Activated T-cell treated with anti-CD3 and anti-CD28 coated beads, Interleukin-2, amount 50 U/mL, for 48 hours (primary cell): ENCODE measurements at places on chromosomes 16 and 17.
A peak's percentile ranks its signal among the peaks of the same experiment; 100 is the strongest.

- no peak for DNase-seq
These were observed 10.3 kb upstream of the HAS3 start for GRCh38 chr16:69095193-69095592.

DNA sequence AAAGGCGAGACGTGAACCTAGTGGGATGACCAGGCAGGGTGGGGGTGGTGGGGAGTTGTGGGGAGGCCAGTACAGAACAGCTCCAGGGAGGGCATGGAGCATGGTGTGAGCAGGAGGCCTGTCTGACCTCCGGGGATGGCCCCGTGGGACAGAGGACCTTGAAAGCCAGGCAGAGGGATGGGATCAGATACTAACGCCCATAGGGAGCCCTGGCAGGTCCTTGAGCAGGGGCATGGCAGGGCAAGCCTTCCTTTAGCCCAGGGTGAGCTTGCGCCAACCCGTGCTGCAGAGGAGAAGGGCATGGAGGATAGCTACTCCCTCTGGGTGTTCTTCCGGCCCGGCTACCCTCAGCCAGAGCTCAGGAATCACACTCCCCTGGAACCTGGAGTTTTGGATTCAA, 35.3 kb downstream of the TMEM235 start:
- DNase-seq = no peak

GRCh38 chr17:76063875-76064546, 8.3 kb downstream of the SRP68 start:
- DNase-seq = peak; percentile 62

DNA sequence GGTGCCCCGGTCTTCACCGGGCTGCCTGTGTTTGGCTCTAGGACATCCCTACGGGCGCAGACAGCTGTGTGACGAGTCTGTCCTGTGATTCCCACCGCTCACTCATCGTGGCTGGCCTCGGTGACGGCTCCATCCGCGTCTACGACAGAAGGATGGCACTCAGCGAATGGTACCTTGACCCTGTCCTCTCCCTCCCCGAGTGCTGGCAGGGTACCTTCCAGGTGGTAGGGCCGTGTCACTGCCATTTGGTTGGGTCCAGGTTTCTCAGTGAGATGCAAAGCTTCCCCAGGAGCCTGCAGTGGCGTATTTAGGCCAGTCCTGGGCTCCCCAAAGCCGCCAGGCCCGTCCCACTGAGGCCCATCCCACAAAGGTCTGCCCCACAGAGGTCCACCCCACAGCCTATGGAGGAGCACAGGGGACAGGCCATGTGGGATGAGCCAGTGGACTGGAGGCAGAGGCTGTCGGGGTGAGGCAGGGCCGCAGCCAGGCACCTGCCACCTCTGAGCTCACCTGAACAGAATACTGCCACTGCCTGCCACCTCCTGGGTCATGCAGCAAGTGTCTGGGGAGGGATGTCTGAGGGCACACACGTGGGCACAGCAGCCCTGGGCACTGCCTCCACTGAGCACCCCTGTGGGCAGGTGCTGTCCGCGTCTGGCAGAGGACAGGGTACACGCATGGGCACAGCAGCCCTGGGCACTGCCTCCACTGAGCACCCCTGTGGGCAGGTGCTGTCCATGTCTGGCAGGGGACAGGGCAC, 31.4 kb upstream of the CHMP6 start:
- no peak for DNase-seq

- DNase-seq = no peak
These were observed 67.0 kb downstream of the MPRIP start for GRCh38 chr17:17109256-17109655.

DNA sequence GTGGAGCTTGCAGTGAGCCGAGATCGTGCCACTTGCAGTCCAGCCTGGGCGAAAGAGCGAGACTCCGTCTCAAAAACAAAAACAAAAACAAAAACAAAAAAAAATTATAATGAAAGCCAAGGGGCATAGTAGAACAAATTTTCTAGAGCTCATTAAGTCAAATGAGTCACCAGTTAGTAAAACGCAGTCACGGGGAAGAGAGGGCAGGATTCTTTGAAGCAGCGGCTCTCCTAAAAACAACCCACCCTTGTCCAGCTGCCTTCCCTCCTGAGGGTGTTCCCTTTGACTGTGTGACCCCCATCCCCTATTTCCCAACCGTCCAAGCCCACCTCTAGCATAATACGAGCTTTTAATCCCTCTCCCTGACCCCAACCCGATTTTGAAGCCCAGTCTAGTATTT, 44.1 kb upstream of the STH start:
- no peak for DNase-seq

DNA sequence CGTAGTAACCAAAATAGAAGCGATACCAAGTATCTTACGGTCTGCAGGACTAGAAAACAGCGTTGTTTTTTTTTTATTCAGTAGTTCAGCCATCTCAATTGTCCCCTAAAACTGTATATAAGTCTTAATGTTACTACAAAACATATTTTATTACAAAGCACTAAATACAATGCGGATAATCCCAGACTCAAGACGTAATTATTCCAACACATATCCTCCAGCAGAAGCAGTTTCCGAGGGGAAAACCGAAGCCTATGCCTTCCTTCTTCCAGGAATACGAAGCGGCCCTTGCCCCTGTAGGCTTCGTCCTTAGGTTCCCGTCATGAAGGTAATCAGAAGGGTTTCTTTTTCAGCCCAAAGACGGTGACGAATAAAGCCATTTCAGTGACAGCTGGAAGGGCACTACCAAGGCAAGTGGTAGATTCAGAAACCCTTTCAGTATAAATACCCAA, 2.3 kb downstream of the TMEM107 start:
- DNase-seq = no peak

- no peak for DNase-seq
These were observed 1.5 kb upstream of the CHD3 start for GRCh38 chr17:7887038-7887481.

DNA sequence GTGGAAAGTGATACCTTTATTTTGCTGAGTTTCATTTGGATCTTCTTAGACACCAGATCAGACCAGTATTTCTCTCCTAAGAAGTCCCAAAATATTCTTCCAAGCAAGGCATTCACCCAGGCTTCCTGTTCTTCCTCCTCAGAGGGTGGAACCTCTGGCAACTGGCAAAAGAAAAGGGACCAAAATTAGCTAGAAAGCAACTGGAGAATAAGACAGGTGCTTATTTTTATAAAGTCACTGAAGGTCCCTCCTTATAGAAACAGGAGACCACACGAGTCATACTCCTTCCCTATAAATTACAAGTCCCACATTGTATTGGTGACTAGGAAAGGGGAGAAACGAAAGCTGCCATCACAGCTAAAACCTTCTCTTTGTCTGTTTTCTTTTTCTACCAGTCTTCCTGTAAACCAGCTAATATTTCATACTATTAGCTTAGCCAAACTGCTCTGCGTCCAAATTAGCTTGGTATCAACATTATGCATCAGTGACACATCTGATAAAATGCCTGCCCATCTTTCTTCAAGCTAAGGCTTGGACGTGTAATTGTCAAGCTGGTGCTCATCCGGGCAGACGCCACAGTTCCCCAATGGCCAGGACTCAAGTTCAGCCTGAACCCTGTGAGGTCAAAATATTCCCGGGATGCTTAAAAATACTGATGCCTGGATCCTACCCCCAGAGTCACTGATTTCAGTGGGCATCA, 47.5 kb upstream of the ERN1 start:
- no peak for DNase-seq

GRCh38 chr17:4270736-4271135, 7.0 kb upstream of the ANKFY1 start:
- DNase-seq = no peak

DNA sequence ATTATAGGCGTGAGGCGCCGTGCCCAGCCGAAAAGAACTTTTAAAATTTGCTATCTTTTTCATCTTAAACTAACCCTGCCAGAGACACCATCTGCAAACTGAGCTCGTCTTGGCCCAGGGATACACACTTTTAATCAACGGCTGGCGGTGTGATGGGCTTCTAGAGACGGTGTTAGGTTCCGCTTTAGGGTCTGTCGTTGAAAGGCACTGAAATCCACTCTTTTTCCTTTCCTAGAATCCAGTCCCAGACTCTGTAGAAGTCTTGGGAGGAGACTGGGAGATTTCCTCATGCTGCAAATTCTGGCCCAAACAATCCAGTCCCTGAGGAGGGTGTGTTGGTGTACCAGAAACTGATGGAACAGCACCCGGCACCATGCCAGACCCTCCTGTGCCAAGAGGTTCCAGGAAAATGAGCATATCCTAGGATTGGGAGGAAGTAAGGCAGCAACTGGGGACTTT, 52.0 kb upstream of the TEX2 start:
- no peak for DNase-seq

- DNase-seq = no peak
These were observed 19.8 kb downstream of the FMNL1 start for GRCh38 chr17:45241328-45242028.

DNA sequence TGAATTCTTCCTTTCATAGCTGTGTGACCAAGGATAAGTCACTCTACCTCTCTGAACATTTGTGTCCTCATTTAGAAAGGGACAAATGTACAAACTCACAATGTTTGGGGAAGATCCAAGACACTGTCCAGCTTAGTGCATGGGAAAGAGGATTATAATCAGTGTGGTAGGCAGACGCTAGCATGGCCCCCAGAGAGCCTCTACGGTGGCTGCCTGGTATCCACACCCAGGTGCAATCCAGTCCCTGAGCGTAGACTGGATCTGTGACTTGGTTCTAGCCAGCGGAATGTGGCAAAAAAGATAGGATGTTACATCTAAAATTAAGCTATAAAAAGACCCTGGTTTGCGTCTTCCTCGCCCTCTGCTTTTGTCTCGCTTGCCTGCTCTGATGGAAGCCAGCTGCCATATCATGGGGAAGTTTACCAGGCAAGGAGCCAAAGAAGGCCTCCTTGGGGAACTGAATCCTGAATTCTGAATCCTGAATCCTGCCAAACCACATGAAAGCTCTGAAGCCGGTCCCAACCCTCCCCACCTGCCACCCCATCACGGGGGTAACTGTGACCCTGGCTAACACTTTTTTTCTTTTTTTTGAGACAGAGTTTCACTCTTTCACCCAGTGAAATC, 51.7 kb downstream of the PLXDC1 start:
- DNase-seq = no peak

- DNase-seq = no peak
These were observed 8.0 kb downstream of the RNF157 start for GRCh38 chr17:76232342-76232741.

DNA sequence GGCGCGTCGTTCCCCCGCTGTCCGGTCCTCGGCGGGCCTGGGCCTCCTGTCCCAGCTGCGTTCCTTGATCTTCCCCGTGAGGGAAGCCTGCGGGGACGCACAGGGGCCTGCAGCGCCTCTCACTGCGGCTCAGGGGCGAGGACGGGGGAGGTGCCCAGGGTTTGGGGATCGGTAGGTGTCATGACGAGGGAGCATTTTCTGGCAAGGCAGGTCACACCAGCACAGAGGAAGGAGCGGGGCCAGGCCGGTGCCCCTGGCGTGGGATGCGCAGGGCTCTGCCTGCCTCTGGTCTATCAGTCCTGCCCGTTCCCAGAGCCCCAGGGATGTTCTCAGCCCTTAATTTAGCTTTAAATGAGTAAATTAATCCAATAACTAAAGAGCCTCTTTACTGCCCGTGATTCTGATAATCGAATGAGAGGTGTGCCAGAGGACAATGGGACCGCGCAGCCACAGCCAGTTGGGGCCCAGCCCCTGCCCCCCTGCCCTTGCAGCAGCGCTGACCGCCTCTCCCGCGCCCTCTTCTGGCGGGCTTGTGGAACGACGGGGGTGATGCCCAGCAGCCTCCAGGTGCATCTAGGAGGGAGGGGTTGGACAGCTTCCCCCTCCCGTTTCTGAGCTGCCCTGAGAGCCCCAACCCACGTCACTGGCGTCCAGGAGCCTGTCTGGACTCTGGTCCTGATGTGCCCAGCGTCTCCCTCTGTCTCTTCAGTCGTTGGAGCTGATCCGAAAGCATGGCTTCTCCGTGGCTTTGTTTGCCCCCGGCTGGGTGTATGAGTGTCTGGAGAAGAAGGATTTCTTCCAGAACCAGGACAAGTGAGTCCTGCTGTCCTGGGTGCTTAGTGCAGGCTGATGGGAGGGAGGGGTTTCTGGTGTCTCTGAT, 7.9 kb downstream of the ENGASE start:
- DNase-seq = peak; percentile 61

DNA sequence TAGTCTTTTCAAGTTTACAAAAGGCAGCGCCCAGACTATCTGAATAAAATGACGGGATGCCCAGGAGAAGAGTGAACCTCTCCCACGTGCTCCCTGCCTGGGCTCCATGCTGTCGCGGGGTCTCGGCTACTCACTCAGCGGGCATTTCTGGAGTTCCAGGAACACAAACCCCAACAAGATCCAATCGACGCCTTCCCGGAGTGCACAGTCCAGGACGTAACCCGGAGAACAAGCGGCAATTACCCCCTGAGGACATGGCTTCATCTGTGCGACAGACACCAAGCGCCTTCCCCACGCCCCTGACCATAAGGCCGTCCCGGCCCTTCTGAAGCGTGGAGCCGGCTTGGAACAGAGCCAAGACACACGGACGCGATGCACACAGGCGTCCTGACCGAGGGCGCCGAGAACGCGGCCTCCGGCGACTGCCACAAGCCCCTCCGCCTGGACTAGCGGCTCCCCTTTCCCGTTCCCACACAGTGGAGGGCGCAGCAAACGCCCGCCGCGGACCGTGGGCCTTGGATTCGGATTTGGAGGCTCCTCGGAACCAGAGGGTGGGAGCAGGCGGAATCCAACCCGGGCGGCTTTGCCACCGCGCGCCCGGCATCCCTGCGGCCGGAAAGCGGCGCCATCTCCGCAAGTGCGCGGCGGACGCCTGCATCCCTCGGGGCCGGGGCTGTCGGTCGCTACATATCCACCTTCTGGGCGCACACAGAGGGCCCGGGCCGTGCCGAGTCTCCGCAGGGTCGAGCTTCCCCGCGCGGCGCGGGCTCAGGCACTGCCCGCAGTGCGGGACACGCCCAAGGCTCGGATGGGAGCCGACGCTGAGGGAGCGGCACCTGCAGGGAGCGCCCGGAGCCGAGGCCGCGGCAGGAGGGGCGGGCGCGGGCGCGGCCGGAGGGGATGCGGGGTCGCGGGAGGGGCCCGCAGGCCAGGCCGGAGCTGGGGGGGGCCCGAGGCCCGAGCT, 725 bp downstream of the ABCA3 start:
- peak; percentile 71 for DNase-seq

GRCh38 chr17:11642655-11643054, 44.4 kb downstream of the DNAH9 start:
- DNase-seq = no peak

- peak; percentile 28 for DNase-seq
These were observed 8.2 kb downstream of the USP22 start for GRCh38 chr17:21034340-21035235.

DNA sequence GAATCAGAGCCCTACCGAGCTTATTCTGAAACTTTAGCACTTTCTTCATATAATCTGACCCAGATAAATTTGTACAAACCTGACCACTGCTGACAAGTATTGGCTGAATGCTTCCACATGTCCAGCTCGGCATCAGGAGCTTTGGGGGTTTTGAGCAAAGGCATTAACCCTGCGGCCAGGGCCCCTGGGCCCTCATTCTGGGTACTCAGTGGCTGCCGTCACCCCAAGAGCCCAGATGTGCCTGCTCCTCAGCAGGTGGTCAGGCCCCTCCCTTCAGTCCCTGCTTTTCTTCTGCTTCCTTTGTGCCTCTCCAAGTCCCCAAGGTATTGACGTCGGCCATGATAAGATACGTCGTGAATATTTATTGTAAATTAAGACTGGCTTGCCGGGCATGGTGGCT, 47.3 kb upstream of the CHMP6 start:
- no peak for DNase-seq
